ENCODE measurements at places on chromosomes 3 and 15. TPM values are rescaled to one million over a fixed set of nuclear protein-coding genes. Genes with fewer than 3 reads are reported as not detected.

Gene LRRC31
- total RNA-seq = 62.9 TPM

GRCh38 chr15:30906366-30906765 is 2.7 kb downstream of the FAN1 start:
- peak; percentile 34 for DNase-seq

GRCh38 chr3:109863701-109864100 is 526.4 kb upstream of the DPPA4 start:
- DNase-seq = no peak

DNA sequence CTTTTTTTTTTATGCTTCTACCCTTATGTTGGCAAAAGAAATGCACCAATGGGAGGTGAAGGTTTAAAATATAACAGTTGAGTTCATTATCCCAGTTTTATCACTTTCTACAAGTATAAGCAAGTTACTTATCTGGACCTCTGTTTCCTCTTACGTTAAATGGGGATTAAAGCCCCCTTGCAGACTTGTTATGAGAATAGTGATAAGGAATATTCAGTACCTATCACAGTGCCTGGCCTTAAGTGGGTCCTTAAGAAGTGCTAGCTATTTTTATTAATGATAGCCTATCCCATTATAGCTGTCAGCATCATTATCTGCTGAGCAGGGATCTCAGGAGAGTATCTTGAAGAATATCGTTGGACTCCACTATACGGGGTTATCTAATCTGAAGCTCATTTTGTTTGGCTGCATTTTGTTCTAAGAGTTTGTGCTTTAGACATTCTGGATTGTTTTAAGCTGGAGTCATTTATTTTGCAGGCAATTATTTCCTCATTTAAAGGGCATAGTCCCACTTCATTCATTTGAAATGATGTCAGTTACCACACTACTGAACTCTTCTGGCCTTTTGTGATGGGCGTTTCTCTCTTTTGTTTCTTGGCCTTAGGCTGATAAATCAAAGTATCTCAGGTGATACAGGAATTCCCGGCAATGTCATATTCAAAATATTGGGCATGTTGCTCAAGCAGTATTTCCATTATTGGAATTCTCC is 28.8 kb downstream of the RAB8B start:
- DNase-seq = no peak

Gene TRH
- not detected for total RNA-seq

DNA sequence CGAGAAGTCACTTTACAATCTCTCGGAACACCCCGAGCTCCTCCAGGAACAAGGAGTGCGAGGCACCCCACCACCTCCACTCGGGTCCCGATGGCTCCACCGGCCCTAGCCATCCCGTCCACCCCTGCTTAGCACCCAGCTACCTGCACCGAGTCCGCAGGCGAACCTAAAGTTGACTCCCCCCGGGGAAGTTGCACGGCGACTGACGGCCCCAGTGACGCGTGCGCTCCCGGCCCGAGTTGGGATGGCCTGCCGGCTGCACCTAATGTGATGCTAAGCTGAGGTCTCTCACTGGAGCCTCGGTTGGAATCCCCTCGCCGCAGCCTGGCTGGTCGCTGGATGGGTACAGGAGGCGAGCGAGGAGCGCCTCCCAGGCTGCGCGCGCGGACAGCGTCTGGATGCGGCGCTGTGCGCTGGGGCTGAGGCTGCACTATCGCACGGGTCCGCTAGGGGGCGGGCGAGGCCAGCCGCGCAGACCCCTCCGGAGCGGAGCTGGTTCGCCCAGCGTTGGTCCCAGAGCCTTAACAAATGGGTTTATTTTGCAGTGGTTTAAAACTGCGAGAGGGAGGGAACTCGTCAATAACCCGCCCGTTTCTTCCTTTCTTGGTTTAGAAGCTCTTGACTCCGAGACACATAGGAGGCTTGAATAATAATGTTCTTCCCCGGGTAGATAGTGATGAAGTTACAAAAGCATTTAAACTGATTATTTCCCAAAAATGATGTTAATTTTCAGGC is at the start of gene OXTR:
Gene OXTR, minus strand, starts transcription at position 526 of the 735 bp plus-strand sequence. CDS start 1,426 bp downstream, outside the sequence.
- DNase-seq = no peak

DNA sequence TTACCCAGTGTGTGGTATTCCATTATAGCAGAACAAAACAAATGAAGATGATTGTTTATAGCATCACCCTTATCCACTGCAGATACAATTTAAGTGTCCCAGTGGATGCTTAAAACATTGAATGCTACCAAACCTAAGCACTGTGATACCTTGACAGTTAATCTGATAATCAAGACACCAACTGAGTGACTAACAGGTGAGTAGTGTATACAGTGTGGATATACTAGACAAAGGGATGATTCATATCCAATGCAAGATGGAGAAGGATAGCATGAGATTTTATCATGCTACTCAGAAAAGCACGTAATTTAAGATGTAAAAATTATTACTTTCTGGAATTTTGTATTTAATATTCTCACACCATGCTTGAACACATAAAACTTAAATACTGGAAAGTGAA is 1449.0 kb downstream of the OTOL1 start:
- no peak for DNase-seq

Gene ZNF662
- 5.9 TPM for total RNA-seq

DNA sequence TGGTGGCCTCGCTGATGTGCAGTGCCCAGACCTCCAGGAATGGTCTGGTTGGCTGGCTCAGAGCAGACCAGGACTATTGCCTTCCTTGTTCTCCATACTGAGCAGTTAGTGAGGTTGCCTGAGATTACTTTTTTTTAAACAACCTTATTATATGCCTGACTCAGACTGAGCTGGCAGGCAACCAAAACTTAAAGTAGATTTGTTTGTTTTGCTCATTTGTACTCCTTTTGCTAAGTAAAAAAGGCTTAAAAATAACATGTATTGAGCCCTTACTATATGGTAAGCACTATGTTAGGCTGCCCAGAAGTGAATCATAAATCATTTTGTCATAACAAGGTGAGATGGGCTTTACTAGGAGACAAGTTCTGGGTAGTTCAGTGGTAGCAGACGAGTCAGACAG is 92.4 kb downstream of the GHSR start:
- DNase-seq = no peak

- no peak for DNase-seq
These were observed 38.8 kb downstream of the CRTAP start for GRCh38 chr3:33152363-33153360.

GRCh38 chr15:65305150-65305758 is 777 bp downstream of the RNU5B-1 start:
- DNase-seq = no peak

- no peak for DNase-seq
These were observed 61.8 kb downstream of the MBNL1 start for GRCh38 chr3:152330559-152330958.

- no peak for DNase-seq
These were observed 55.6 kb upstream of the DLG1 start for GRCh38 chr3:197353867-197354567.

Gene LRTM1
- not detected for total RNA-seq

GRCh38 chr3:148535001-148535400 is 162.7 kb upstream of the AGTR1 start:
- no peak for DNase-seq

DNA sequence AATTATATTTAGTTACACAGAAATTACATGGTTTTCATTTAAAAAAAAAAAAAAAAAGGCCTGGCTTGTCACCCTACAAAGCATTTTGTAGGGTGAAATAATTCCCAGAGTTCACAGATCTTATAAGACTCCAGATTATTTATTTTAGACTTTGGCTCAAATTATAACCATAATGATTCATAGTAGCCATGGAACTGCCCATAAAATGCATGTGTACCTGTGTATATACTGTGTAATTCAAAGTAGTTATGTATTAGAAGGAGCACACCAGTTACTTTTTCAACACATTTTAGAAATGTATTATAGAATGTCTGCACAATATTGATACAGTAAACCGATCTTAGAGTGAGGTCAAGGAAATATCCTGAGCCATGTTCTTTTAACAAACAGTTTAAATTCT is 975.6 kb downstream of the GBE1 start:
- no peak for DNase-seq

Gene DNAJC17
- 32.8 TPM for total RNA-seq

DNA sequence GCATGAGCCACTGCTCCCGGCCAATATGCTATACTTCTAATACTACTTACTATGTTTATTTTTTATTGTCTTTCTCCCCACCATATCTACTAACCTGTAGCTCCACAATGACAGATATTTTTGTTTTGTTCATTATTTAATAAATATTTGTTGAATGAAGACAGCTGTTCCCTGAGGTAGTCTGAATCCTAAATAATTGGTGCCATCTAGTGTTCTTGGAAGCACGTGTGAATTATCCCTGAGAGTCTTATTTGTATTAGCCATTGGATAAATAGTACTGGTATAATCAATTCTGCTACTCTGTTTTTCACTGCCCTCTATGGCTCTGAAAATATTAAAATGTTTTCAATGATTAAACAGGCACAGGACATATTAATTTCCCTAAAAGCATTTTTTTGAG is 5.6 kb upstream of the APPL1 start:
- DNase-seq = no peak

Gene IGDCC3
- total RNA-seq = not detected

Gene PARP15
- 1.4 TPM for total RNA-seq

Gene NMNAT3
- 8.7 TPM for total RNA-seq

DNA sequence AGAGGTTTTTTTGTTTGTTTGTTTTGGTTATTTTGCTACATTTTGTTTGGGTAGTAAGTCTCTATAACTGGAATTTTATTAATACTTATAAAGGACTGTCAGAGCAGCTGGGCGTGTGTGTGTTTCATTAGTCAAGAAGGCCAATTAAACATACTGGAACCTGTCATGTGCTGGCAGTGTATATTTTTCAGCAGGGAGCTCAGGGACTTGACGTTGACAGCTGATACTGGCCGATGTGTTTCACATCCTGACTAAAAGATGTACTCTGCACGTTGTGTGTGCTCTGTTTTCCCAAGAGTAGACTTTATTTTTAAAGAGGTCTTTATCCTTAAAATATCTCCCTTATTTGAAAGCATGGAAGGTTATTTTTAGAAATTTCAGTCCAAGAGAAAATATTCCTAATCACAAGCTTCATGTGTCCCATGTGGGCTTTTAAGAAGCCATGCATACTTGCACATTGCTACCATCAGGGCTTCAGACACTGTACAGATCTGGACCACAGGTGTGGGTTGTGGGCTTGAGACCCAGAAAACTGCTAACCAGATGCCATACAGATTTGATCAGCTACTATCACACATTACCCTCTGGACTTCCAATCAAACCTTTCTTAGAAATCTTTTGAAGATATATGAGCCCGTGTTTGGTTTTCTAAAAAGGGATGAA is 135.9 kb downstream of the FEZF2 start:
- DNase-seq = no peak

- no peak for DNase-seq
These were observed 110.7 kb upstream of the CDIN1 start for GRCh38 chr15:36468746-36469145.

DNA sequence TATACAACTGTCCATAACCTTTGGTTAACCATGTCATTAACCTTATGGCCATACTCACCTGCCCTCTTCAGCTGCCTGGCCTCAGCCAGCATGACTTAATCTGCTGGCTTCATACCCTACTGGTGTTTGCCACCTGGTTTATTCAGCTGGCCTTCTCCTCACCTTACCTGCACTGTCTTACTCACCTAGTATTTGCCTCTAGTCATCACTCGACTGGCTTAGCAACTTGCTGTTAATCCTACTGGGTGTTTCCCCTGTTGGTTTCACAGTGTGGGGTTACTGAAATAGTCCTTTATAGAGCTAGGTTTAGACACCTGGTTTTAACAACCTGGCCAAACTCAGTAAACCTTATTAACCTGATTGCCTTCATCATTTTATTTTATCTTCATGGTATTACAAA is 96.4 kb downstream of the IL12A start:
- no peak for DNase-seq

DNA sequence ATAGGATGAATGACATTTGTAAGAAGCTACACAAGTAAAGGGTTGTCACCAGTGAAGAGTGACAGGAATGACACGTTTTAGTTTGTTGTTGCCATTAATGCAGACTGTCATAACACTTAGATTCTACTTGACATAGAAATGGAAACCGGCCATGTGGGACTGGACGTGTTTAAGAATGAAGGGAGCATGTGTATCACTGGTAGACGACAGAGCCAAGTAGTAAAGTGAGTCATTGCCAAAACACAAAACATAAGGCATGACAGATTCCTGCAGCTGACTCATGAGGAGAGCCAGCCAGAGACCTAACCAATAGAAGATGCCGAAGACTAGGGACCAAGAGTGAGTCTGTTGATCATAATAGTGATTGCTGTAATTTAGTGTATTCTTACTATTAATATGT is 106.2 kb upstream of the PLAAT1 start:
- no peak for DNase-seq

DNA sequence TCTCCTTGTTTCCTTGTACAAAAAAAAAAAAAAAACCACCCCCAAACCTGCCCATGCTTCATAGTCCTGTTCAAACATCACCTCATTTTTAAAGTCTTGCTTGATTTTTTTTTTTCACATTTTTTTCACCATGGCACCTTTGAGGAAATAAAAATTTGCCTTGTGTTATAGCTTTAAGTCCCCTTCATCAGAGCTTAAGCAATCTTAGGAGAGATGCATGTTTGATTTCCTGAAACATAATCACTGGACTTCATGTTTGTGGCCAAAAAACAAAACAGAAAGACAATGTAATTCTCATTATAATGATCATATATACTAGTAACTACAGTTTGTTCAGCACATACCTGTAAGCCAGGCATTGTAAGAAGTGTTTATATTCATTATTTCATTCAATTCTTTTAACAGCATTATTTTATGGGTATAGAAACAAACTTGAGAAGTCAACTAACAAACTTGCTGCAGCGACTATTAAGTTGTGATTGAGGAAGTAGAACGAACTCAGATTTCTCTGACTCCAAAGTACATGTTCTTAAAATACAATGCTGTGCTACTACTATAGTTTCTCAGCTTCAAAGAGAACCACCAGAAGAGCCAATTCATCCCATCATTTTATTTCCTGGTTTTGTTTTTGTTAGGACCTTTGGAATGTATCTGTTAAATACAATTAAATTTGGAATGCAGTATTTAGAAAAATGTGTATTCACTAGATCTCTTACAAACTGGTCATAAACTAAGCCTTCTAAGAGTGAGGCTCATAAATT is 203.8 kb downstream of the TCF12 start:
- DNase-seq = no peak

Gene MYZAP
- 21.3 TPM for total RNA-seq

Gene ZNF770
- total RNA-seq = 20.1 TPM

DNA sequence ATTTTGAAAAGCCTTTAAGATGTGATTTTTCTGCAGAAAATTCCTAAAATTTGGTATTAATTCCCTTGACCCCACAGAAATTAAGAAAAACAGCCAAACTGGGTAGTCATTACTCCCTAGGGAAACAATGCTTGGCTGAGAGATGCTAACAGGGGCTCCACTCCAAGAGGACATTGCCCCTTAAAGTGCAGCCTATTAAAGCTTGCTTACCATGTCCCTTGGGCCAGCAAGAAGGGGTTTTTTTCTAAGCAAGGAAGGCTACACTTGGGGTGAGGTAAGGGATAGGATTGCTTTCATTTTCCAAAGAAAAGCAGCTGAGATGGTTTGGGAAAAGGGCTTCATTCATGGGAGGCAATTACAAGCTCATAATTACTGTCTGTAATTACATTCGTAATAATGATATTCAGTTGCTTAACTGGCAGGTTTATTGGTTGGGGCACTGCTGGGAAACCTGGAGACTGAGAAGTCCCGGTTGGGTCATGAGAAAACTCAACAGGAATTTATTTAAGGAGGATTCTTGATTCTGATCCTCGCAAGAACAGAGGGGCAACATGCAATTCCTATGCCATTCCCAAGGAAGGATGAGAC is 247.5 kb downstream of the NR1D2 start:
- DNase-seq = no peak

Gene SEMA6D
- total RNA-seq = 52.6 TPM
